ENCODE measurements at places on chromosomes 2 and 18. TPM values are rescaled to one million over a fixed set of nuclear protein-coding genes. Genes with fewer than 3 reads are reported as not detected.

Gene UGT1A8
- total RNA-seq = not detected

Gene CHRNG
- total RNA-seq = 35.5 TPM

Gene NEB
- total RNA-seq = 833 TPM

Gene SERPINB11
- not detected for total RNA-seq

Gene IKZF2
- total RNA-seq = 4.2 TPM

Gene GRB14
- 5.7 TPM for total RNA-seq

Gene PLGLB1
- 2.1 TPM for total RNA-seq

Gene SLC38A11
- total RNA-seq = 2.6 TPM

Gene CGREF1
- 2.1 TPM for total RNA-seq

Gene C2orf15
- total RNA-seq = not detected

Gene DNAJC5G
- total RNA-seq = under 0.01 TPM

Gene CPS1
- total RNA-seq = 3.7 TPM

Gene TMEM131
- 32.9 TPM for total RNA-seq

Gene TCF23
- total RNA-seq = 0.52 TPM

Gene ADGRF3
- total RNA-seq = not detected

Gene TTC31
- 4.2 TPM for total RNA-seq

Gene TGFA
- under 0.01 TPM for total RNA-seq

Gene SERPINB12
- not detected for total RNA-seq

Gene SRD5A2
- not detected for total RNA-seq

Gene ZNF407
- 15.1 TPM for total RNA-seq

Gene LIMS4
- total RNA-seq = 1.0 TPM

Data from skeletal muscle tissue (tissue), 5 donors.